ENCODE measurements at places on chromosomes 7 and 10. TPM values are rescaled to one million over a fixed set of nuclear protein-coding genes. Genes with fewer than 3 reads are reported as not detected.

DNA sequence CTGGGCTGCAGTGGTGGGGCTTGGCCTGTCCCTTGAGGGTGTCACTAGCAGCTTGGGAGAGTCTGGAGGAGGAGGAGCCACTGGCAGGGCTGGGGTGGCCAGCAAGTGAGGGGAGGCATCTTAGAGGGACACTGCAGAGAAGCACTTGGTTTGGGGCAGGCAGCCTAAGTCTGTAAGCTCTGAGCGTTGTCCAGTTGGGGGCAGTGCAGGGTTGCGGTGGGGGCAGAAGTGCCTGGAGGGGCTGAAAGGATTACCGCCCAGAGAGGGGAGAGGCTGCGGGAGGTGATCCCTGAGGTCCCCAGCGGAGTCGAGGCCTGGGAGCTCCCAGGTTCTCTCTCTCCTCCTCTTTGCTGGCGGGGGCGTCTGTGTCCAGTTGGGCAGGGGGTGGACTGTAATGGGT is 7.4 kb downstream of the ADCYAP1R1 start:
- peaks cover 7% of the 10 kb centered on the region for H3K27me3 ChIP-seq
- no peak overlapping the region for H3K4me3 ChIP-seq
- DNase-seq, result no peak
- H3K27ac ChIP-seq, result no peak overlapping the region
- H3K4me1 ChIP-seq, result no peaks in the 10 kb centered on the region

DNA sequence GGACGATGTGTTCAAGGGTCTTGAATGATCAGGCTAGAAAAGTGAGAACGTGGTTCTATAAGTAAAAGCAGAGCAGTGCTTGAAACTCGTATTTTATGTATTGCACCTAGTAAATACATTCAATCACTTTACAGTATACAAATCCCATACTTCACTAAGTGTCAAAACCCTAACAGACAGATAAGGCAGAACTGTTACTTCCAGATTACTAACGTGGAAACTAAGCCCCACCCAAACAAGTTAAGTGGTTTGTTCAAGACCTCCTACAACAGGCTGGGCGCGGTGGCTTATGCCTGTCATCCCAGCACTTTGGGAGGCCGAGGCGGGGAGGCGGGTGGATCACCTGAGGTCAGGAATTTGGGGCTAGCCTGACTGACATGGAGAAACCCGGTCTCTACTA is 9.2 kb upstream of the MYO1G start:
- no peaks in the 10 kb centered on the region for H3K27me3 ChIP-seq
- no peak overlapping the region for H3K27ac ChIP-seq
- no peak for DNase-seq
- peaks cover 36% of the 10 kb centered on the region for H3K36me3 ChIP-seq

DNA sequence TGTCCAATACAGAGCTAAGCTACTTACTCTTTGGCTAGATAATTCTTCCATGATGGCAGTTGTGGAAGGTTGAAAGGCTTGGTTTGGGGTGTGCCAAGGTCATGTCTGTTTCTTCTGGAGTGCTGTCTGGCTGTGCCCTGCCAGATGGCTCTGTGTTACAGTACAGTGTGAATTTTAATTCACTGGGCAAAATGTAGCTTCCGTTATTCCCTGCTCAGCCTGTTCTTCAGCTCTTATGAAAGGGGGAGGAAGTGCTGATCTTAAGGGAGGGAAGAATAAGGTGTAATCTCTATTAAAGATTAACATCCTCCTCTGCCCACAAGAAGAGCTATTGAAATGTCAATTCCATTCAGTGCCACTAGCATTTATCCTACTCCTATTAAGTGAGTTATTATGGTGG is 52.2 kb downstream of the SND1 start:
- no peak for DNase-seq
- no peaks in the 10 kb centered on the region for H3K27me3 ChIP-seq
- no peaks in the 10 kb centered on the region for H3K4me1 ChIP-seq
- peaks cover 23% of the 10 kb centered on the region for H3K36me3 ChIP-seq
- no peak overlapping the region for H3K4me3 ChIP-seq
- peak overlapping the region; percentile 43 for H3K27ac ChIP-seq

DNA sequence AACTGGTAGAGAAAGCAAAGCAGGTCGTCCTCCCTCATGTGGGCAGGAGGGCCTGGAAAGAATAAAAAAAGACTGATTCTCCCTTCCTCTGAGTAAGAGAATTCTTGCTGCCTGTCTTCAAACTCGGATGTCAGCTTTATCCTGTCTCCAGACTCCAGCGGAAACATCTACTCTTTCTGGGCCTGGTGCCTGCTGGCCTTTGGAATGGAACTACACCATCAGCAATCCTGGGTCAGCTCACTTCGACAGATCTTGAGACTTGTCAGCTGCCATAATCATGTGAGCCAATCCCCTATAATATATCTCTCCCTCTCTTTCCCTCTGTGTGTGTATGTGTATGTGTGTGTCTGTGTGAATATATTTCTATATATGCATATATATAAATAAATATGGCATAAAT is 411.0 kb upstream of the DPP6 start:
- no peak overlapping the region for H3K27ac ChIP-seq
- no peaks in the 10 kb centered on the region for H3K4me1 ChIP-seq
- no peaks in the 10 kb centered on the region for H3K27me3 ChIP-seq
- H3K4me3 ChIP-seq, result no peak overlapping the region

- peaks cover 61% of the 10 kb centered on the region for H3K27me3 ChIP-seq
- peaks cover 32% of the 10 kb centered on the region for H3K4me1 ChIP-seq
- no peak overlapping the region for H3K27ac ChIP-seq
- H3K4me3 ChIP-seq, result peak overlapping the region; percentile 65
- no peaks in the 10 kb centered on the region for H3K36me3 ChIP-seq
These were observed 303.7 kb downstream of the PRPF18 start for GRCh38 chr10:13890233-13891127.

DNA sequence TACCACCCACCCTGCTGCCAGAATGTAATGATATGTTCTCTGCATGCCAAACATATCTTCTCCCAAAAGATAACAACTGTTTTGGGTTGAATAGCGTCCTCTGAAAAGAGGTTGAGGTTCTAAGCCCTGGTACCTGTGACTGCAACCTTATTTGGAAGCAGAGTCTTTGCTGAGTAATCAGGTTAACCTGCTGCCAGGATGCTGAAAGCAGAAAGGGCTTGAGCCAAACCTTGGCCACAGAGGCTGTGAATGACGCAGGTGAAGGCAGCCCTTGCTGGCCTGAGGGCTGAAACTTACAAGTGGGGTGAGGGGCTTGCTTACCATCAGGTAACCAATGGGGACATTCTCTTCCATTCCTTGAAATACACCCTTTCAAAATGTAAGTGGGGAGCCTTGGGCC is 151.8 kb upstream of the RHEB start:
- H3K4me3 ChIP-seq, result no peak overlapping the region
- no peaks in the 10 kb centered on the region for H3K4me1 ChIP-seq
- H3K27ac ChIP-seq, result no peak overlapping the region
- no peak for DNase-seq

GRCh38 chr10:91589015-91589657 is 43.7 kb downstream of the PPP1R3C start:
- no peak for DNase-seq
- no peaks in the 10 kb centered on the region for H3K4me1 ChIP-seq
- no peak overlapping the region for H3K4me3 ChIP-seq
- H3K27me3 ChIP-seq, result peaks cover 49% of the 10 kb centered on the region
- no peaks in the 10 kb centered on the region for H3K36me3 ChIP-seq

- no peak overlapping the region for H3K4me3 ChIP-seq
- no peaks in the 10 kb centered on the region for H3K4me1 ChIP-seq
- no peaks in the 10 kb centered on the region for H3K36me3 ChIP-seq
- H3K27me3 ChIP-seq, result no peaks in the 10 kb centered on the region
- no peak overlapping the region for H3K27ac ChIP-seq
These were observed 245.9 kb downstream of the FGFR2 start for GRCh38 chr10:121352231-121352855.

DNA sequence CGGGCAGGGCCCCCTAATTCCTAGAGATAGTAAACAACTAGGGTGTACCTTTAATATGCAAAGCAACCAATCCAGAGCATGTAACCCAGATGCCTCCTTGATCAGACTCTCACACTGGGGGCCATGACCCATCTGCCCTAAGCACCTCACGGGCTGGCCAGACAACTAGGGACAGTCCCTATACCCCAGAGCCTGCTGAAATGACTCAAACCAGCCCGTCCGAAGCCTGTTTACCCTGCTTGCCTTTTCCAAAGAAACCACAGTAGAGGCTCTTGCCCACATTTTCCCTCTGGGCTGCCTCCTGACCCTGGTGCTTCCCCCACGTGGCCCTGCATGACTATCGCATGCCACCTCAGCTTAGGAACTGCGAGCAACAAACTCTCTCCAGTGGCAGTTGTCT is 46.2 kb downstream of the RGS10 start:
- H3K36me3 ChIP-seq, result no peaks in the 10 kb centered on the region
- no peaks in the 10 kb centered on the region for H3K27me3 ChIP-seq
- peak overlapping the region; percentile 64 for H3K27ac ChIP-seq
- H3K4me1 ChIP-seq, result peaks cover 90% of the 10 kb centered on the region

GRCh38 chr7:121000081-121000983 is 11.8 kb downstream of the CPED1 start:
- no peaks in the 10 kb centered on the region for H3K36me3 ChIP-seq
- H3K27me3 ChIP-seq, result peaks cover 14% of the 10 kb centered on the region
- peaks cover 19% of the 10 kb centered on the region for H3K4me1 ChIP-seq
- no peak overlapping the region for H3K4me3 ChIP-seq
- H3K27ac ChIP-seq, result no peak overlapping the region

- DNase-seq, result no peak
- no peaks in the 10 kb centered on the region for H3K27me3 ChIP-seq
- no peak overlapping the region for H3K4me3 ChIP-seq
- H3K4me1 ChIP-seq, result no peaks in the 10 kb centered on the region
- no peaks in the 10 kb centered on the region for H3K36me3 ChIP-seq
- H3K27ac ChIP-seq, result no peak overlapping the region
These were observed 182.8 kb upstream of the BMPER start for GRCh38 chr7:33722383-33723101.

DNA sequence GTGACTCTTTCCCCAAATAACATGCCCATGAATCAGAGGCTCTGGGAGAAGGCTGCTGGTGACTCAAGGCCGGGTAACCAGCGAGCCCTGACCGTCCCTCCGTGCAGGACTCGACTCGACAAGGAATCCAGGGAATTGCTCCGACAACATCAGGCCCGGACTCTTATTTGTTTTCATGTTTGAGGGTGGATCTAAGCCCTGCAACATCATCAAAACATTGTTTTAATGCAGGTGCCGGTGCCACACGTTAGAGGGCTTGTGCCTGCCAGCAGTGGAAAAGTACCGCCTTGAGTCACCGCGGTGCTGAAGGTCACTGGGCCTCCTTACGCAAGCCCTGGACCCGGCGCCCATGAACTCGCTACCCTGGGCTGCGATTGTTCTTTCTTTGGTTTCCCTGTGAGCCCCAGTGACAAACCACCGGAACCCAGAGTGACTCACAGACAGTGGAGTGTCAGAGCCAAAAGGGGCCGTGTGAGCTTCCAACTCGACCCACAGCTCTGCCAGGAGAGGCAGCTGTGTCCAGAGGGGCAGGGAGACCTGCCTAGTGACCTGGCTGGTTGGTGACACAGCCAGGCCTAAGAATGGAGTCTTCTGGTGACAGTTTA is 139.4 kb upstream of the SHH start:
- H3K4me3 ChIP-seq, result no peak overlapping the region
- no peaks in the 10 kb centered on the region for H3K36me3 ChIP-seq
- H3K27me3 ChIP-seq, result peaks cover 11% of the 10 kb centered on the region
- no peak overlapping the region for H3K27ac ChIP-seq

DNA sequence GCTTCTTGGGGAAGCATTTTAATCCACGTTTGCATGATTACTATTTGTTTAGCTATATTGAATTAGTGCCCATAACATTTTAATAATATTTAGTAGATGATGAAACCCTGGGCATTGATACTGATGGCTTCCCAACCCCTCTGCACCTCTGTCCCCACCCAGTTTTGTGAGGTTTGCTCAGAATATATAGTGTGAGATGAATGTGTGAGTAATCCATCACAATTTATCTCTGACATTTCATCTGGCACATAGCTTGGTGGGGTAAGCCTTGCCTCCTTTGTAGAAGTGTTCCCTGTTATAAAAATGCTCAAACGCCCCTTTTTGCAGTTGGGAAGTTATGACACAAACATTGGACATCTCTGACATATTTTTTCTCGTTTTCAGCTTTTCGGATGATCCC is 104.2 kb downstream of the WNT2 start:
- no peaks in the 10 kb centered on the region for H3K27me3 ChIP-seq
- no peaks in the 10 kb centered on the region for H3K4me1 ChIP-seq
- H3K4me3 ChIP-seq, result no peak overlapping the region
- no peaks in the 10 kb centered on the region for H3K36me3 ChIP-seq

DNA sequence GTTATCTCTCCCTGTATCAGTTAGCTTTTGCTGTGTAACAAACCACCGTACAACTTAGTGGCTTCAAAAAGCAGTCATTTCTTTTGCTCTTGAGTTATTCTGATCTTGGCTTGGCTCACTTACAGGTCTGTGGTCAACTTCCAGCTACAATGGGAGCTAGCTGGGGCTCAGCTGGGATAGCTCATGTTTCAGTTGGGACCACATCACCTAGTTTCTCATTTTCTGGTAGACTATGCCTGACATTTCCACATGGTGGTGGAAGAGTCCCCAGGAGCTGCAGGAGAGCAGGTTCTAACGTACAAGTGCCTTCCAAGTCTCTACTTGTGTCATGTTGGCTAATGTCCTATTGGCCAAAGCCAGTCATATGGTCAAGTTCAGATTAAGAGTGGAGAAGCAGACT is 25.8 kb upstream of the PIP4K2A start:
- no peaks in the 10 kb centered on the region for H3K27me3 ChIP-seq
- no peak overlapping the region for H3K4me3 ChIP-seq
- H3K27ac ChIP-seq, result no peak overlapping the region
- no peak for DNase-seq
- H3K4me1 ChIP-seq, result no peaks in the 10 kb centered on the region
- H3K36me3 ChIP-seq, result peaks cover 2% of the 10 kb centered on the region

DNA sequence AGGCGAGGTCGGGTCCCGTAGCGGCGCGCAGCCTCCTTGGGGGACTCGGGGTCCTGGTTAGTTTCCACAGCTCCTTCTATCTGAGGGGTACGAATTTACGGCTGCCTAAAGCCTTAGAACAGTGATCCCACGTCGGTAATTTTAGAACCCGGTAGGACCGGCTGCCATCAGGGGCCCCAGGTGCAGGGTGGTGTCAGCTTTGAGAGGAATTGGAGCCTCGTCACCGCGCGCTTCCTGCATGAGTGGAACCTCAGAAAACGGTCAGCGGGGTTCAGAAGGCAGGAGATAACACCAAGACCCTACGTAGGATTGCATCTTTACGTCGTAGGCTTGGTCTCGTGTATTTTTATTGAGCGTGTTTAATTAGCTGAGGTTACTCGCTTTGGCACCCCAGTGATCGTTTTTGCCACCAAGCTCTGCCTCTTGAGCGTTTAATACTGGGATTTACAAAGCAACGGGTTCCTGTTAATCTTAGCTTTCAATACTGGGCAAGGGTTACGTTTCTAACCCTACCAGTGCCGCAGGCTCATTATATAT is 443 bp downstream of the RNF32 start:
- DNase-seq, result peak; percentile 68
- peak overlapping the region; percentile 92 for H3K4me3 ChIP-seq
- H3K4me1 ChIP-seq, result peaks cover 17% of the 10 kb centered on the region
- H3K27me3 ChIP-seq, result peaks cover 42% of the 10 kb centered on the region

GRCh38 chr7:16606704-16607103 is 38.9 kb downstream of the ANKMY2 start:
- no peak for DNase-seq
- no peak overlapping the region for H3K27ac ChIP-seq
- no peaks in the 10 kb centered on the region for H3K36me3 ChIP-seq
- H3K4me1 ChIP-seq, result peaks cover 2% of the 10 kb centered on the region

GRCh38 chr7:138398857-138399256 is 61.2 kb upstream of the TRIM24 start:
- DNase-seq, result no peak
- H3K4me1 ChIP-seq, result no peaks in the 10 kb centered on the region
- H3K4me3 ChIP-seq, result no peak overlapping the region
- H3K27ac ChIP-seq, result no peak overlapping the region
- no peaks in the 10 kb centered on the region for H3K36me3 ChIP-seq

Gene SVOPL
- not detected for total RNA-seq

Gene HTR7
- 0.10 TPM for total RNA-seq

Gene PLXNA4
- total RNA-seq, result 0.99 TPM

Gene EPO
- 0.19 TPM for total RNA-seq

Gene TSPAN33
- 17.3 TPM for total RNA-seq

Gene VWDE
- 0.43 TPM for total RNA-seq

Gene PTTG1IP2
- not detected for total RNA-seq

Gene AKR1C4
- not detected for total RNA-seq

Data from activated T-cell treated with anti-CD3 and anti-CD28 coated beads, Interleukin-2, amount 50 U/mL, for 72 hours (primary cell).